ENCODE measurements at places on chromosomes 7 and 10.

DNA sequence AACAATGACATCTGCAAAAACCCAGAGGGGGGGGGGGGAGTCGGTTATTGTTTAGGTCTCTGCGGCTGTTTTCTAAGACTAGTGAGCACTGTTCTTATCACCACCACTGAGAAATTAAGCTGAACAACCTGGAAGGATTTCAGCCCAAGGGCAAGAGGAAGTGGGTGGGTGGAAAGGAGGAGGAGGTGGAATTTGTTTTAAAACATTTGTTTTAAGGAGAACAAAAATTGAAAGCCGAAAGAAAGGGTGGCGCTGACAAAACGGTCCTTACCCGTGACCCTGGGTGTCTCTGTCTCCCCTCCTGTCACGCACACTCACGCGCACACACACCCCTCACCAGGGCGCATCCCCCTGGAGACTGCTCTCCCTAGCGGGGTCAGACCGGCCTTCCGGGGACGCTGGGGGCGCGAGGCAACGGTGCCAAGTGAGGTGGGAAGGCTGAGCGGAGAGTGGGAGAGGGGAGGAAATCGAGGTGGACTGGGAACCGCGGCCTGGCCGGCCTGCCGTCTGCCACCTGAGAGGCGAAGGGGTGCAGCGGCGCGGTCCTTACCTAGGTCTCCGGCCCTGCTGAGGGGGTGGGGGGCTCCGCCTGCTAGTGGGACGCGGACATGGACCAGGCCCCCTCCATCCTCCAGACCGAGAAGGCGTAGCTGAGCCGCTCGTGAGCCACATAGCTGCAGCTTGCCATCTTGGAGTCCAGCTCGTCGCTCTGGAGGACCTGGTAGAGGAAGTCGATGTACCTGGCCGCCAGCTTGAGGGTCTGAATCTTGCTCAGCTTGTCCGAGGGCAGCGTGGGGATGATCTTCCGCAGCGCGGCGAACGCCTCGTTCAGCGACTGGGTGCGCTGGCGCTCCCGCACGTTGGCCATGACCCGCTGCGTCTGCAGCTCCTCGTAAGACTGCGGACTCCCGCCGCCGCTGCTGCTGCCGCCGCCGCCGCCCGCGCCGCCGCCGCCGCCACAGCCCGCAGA, 1.0 kb downstream of the TWIST1 start:
- peak; percentile 56 for DNase-seq

GRCh38 chr10:52740913-52741675, 31.5 kb downstream of the MBL2 start:
- DNase-seq, result peak; percentile 46

- DNase-seq, result no peak
Measured at GRCh38 chr7:95394370-95394769, 1.8 kb downstream of the PON3 start.

DNA sequence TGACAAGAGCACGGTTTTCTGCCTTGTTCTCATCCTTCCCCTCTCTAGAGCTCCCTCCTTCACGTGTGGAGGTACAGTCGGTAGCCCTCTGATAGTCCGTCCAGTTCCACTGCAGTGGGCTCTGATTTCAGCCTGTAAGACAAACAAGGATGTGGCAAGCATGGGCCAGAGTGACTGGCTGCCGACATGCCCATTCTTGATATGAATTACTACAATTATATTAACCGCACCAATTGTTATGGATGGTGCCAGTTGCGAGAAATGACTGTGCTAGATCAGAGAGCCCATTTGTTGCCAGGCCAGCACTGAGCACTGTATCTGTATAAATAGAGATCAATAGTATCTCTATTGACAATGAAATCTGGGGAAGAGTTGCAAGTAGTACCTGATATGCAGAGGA, 146.6 kb downstream of the CHN2 start:
- no peak for DNase-seq

- DNase-seq, result no peak
Measured at GRCh38 chr7:81780914-81781693, 11.3 kb upstream of the HGF start.

GRCh38 chr7:96182424-96183158, 139.3 kb downstream of the SLC25A13 start:
- no peak for DNase-seq

- DNase-seq, result no peak
Measured at GRCh38 chr7:38492010-38492409, 139.2 kb downstream of the AMPH start.

DNA sequence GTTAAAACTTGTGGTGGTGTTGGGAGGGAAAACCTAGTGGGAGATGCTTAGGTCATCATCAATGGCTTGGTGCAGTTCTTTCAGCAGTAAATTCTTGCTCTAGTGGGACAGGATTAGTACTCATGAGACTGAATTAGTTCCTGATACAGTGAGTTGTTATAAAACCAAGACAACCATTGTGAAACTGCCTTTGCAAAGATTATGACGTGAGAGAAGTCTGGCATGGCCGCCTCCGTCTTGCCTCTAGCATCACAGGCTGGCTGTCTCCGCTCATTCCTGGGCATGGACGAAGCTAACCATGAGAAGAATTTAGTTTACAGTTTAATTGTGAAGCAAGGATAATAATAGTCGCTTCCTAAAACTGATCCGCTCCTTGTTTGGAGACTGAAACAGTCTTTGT, 186.4 kb downstream of the KIF20B start:
- DNase-seq, result peak; percentile 39

GRCh38 chr10:93073539-93074146, at the start of gene CYP26A1:
TSS of gene CYP26A1 (plus strand) at chr10:93073893. CDS start at chr10:93073935, 42 bp downstream.
- no peak for DNase-seq

GRCh38 chr7:7256731-7257274, 74.5 kb downstream of the C1GALT1 start:
- DNase-seq, result no peak

- peak; percentile 38 for DNase-seq
Measured at GRCh38 chr7:25857376-25858067, 294.5 kb upstream of the NFE2L3 start.

- no peak for DNase-seq
Measured at GRCh38 chr10:71718165-71718698, 1.3 kb downstream of the C10orf105 start.

- DNase-seq, result peak; percentile 31
Measured at GRCh38 chr10:133608855-133609254, 17.7 kb downstream of the FRG2B start.

GRCh38 chr7:31228957-31229356, 111.6 kb downstream of the NEUROD6 start:
- no peak for DNase-seq

DNA sequence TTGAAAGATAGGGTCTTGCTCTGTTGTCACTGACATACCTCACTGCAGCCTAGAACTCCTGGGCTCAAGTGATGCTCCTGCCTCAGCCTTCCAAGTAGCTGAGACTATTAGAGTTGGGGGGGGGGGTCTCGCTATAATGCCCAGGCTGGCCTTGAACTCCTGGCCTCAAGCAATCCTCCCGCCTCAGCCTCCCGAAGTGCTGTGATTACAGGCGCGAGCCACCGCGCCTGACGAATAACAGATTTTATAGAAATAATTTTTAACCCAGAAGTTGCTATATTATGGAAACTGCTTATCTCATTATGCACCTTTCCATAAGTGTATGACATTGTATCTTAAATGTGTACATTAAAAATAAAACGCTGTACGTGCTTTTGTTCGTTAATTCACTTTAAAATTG, 846 bp downstream of the ANKRD26 start:
- DNase-seq, result no peak

- peak; percentile 42 for DNase-seq
Measured at GRCh38 chr7:151808400-151809145, 68.3 kb downstream of the PRKAG2 start.

DNA sequence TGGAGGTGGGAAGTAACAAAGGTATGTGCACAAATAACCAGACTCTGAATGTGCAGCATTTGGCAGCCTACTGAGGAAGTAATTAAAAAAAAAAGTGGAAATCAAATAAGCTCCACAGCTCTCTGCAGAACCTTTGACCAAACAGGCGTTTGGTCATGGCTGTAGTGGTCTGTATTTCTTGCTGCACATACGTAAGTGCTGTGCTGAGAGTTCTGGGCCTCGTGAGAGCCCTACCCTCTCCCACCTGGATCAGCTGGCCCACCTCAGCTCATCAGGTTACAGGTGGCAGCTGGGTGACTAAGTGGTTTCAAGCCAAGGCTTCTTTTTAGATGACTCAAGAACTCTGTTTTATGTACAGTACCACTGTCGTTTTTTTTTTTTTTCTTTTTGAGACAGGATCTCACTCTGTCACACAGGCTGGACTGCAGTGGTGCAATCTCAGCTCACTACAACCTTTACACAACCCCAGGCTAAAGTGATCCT, 178.2 kb upstream of the KLF6 start:
- DNase-seq, result no peak
